ENCODE measurements at places on chromosomes 5 and 9.

GRCh38 chr9:94870793-94871558 lies 144.5 kb downstream of the AOPEP start:
- peak; percentile 78 for DNase-seq

DNA sequence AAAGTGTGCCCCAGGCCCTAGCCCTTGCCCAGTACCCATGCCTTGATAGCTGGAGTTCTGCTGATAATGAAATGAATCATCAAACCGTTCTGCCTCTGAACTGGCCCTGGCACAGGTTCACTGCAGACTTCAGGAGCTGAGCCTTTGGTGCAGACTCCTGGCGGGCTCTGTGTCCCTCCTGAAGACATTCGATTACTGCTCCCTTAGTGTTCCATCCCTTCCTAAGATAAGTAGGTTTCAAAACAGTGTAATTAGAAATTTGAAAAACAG lies 97.2 kb downstream of the MVB12B start:
- DNase-seq = peak; percentile 23

DNA sequence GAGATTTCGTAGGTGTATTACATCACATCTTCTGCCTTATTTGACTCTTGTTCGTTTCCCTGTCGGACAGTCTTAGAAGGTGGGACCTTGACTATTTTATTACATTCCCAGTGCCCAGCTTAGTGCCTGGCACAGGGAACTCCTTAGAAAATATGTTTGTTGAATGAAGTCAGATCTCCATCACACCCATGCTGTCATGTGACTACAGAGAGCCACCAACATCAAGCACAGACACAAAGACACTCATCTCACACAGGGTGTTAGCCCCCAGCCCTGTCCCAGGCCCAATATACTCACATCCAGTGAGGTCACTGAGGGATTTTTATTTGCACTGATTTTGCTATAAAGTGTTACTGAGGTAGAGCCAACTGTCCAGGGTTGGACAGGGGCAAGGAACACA lies 692 bp upstream of the SRA1 start:
- no peak for DNase-seq

- no peak for DNase-seq
Observed at GRCh38 chr5:122788371-122788770, 13.5 kb downstream of the SNX2 start.
